HCEC 1CT (cell line): ENCODE measurements at places on chromosomes 4 and X.

- DNase-seq, result no peak
Measured at GRCh38 chr4:85488416-85488815, 13.5 kb downstream of the ARHGAP24 start.

- no peak for DNase-seq
Measured at GRCh38 chrX:139209342-139209741, 321.2 kb upstream of the F9 start.

DNA sequence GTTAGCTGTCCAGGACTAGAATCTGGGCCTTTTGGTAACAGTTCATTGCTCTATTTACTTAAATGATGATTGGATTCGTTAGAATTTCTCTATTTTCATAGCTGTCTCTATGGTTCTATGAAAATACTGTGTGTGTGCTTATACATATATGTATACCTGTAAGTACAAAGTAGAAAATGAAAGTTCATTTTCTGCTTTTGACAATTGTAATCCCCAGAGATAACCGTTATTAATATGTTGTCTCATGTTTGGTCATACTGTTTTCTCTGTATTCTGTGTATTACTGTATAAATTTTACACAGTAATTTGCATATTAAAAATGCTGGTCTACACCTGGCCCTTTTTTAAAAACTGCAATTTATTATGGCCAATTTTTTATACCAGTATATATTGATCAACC lies 55.4 kb downstream of the CLCN3 start:
- DNase-seq, result no peak

DNA sequence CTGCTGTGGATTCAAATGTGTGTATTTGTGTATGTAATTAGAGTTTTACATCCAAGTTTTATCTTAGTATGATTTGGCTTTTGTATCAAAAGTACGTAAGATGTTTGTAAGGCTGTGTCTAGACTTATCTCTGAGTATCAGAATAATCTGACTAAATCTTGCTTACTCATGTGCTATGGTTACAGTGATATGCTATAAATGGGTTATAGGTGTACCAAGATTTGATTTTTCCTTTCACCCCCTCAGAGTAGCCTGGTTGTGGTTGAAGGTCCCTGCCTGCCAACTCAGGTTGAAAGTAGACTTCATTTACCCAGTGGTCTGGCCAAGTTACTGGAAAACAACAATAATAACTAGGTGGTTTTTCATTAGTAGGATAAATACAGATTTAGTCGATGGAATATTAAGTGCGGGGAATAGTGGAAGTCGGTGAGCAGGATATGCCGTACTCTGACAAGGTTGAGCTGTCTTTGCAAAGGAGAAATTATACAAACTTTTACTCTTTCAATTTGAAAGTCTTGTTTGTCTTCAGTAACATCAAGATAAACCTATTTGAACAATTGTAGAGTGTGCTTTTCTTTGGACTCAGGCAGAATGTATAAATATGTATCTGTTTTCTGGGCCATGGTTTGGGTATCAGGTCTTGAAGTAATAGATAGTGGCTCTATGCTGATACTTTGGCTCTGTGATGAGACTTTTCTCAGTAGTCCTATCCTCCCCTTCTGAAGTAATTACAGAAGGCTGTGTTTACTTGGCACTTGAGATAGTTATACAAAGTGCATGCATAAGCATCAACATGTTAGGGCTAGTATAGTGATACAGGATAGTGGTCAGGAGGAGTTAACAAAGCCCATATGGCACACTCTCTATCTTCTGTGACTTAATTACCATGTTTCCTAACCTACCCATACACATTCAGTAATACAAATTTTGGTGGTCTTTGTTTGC lies 23.7 kb downstream of the BMP2K start:
- DNase-seq, result no peak

DNA sequence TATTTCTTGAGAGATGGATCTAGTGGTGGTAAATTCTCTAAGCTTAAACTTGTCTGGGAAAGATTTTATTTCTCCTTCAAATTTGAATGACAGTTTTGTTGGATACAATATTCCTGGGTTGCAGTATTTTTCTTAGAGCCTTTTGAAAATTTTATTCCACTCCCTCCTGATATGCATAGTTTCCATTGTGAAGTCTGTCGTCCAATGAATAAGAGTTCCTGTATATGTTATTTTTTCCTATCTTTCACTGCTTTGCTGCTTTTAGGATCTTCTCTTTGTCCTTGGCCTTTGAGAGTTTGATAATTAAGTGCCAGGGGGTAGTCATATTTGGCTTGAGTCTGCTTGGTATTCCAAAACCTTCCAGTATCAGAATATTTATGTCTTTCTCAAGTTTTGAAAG lies 1156.4 kb upstream of the AGA start:
- DNase-seq, result no peak

- no peak for DNase-seq
Measured at GRCh38 chrX:27996132-27996531, 14.9 kb upstream of the DCAF8L1 start.

GRCh38 chr4:48297256-48297846 lies 27.7 kb upstream of the TEC start:
- no peak for DNase-seq

GRCh38 chr4:88965053-88965452 lies 91.9 kb downstream of the FAM13A start:
- DNase-seq, result no peak

DNA sequence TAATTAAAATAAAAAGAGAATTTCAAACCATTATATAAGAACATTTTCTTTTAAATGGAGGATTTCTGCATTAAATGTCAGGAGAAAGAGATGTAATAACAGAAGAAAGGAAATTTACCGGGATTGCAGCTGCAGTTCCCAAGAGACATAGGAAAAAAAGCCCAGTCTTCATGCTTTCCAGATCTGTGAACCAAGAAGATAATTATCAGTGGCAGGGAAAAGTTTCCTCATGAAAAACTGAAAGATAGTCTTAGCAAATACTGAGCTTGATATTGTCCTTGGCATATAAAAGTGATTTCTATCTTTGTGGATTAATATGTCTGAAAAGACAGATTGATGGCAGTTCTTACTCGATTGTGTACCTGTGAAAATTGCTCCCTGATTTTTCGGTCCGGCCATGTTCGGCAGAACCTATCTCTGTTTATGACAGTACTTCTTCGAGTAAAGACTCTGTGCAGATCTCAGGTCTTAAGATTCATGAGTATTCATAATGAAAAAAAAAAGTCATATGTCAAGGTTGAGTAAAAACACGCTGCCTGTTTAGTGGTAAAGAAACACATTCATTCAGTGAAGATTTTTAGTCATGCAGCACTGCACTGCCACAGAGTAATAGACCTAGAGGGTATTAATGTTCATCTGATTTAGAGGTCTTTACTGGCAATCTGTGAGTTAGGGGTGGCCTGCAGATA lies 29.6 kb downstream of the SPARCL1 start:
- DNase-seq, result no peak

GRCh38 chrX:37757082-37757481 lies 22.8 kb upstream of the CYBB start:
- no peak for DNase-seq

- DNase-seq, result no peak
Measured at GRCh38 chrX:6718766-6719165, 183.8 kb upstream of the VCX3A start.

- DNase-seq, result no peak
Measured at GRCh38 chr4:10509733-10510132, 52.5 kb upstream of the ZNF518B start.

DNA sequence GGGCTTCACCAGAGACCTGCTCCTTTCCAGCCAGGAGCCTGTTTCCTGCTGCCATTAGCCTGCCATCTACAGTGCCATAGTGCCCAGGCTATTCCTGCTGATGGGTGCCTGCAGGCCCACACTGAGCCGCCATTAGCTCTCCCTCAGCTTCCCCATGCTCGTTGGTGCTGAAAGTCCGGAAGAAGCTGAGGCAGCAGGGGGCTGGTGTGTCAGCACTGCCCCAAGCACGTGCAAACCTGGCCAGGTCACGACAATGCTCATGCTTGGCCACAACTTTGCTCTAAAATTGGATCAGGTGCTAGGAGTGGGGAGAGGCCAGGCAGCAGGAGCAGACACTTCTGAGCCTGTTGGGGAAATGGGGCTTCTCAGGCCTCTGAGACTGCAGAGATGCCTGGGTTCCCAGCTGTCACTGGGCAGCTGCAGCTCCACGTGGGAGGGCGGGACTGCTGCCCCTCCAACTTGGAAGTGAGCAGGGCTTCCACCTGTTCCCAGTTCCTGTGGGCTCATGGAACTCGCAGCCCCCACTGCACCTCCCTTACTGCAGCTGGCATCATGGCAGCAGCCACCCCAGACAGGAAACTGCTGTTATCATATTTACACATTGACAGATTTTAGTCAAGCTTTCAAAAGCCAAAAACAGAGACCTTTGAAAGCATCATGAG lies 913.9 kb downstream of the FSTL5 start:
- no peak for DNase-seq

- no peak for DNase-seq
Measured at GRCh38 chrX:6738518-6739470, 203.9 kb upstream of the VCX3A start.

DNA sequence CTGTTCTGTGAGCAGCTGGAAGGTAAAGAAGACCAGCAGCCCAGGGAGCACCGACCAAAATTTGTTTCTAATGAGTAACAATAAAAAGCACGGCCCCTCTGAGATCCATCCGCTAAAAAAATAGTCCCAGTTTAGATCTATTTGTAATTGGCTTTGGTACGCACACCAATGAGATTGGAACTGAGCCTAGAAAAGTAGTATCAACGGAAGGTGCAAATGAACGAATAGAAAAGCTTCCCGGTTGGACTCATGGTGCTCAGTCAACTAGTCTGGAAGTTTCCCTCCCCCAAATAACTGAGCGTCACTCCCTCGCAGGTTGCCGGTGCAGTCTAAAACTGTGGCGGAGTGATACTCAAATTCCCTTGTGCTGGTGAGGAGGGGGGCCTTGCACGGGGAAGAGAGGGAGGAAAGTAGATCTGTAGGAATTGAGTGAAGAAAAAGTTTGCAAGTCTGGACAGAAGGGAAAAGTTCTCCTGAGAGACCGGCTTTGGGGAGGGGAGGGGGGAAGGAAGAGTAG lies at the start of gene COL4A5:
TSS of gene COL4A5 (plus strand) at position 413 of the 517 bp plus-strand sequence. CDS start 288 bp downstream, outside the sequence.
- peak; percentile 90 for DNase-seq

GRCh38 chr4:33930497-33930896 lies 2313.8 kb downstream of the ARAP2 start:
- DNase-seq, result peak; percentile 13

DNA sequence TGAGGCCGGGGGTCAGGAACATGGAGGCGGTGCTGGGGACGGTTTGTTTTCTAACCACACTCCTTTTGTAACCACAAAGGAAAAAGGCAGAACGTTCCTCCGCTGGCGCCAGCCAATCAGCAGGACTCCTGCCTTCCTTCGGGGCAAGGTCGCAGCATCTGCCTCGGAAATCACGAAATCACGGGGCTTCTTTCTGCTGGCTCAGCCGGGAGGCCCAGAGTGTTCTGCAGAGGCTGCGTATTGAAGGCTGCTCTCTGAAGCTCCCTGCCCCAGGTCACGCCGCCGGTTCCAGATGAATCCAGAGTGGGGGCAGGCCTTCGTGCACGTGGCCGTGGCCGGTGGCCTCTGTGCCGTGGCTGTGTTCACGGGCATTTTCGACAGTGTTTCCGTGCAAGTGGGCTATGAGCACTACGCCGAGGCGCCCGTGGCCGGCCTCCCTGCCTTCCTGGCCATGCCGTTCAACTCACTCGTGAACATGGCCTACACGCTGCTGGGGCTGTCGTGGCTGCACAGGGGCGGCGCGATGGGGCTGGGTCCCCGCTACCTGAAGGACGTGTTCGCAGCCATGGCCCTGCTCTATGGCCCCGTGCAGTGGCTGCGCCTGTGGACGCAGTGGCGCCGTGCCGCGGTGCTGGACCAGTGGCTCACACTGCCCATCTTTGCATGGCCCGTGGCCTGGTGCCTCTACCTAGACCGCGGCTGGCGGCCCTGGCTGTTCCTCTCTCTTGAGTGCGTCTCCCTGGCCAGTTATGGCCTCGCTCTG lies 9.4 kb downstream of the TMEM187 start:
- no peak for DNase-seq

DNA sequence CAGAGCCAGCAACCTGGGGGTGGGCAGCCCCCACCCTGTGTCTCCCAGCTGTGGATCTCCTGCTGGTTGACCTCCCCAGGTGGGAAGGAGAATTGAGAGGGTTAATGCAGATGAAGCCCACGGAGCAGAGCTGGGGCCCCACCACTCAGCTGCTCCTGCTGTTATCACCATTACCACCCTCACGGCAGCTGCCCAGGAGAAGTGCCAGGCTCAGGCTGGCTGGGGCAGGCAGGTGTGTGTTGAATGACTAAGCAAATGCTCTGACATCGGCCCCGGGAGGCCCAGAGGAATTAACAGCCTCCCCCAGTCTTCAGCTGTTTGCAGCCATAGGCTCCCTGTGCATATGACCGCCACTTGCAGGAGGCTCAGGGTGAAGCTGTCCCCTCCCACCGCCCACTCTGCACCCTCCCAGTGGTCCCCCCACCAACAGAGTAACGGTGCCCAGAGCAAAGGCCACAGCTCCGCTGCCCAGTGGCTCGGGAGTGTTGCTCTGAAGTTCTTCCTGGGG lies 133.8 kb downstream of the CPZ start:
- DNase-seq, result no peak

- DNase-seq, result peak; percentile 90
Measured at GRCh38 chr4:13984991-13985800, 357.7 kb upstream of the BOD1L1 start.

DNA sequence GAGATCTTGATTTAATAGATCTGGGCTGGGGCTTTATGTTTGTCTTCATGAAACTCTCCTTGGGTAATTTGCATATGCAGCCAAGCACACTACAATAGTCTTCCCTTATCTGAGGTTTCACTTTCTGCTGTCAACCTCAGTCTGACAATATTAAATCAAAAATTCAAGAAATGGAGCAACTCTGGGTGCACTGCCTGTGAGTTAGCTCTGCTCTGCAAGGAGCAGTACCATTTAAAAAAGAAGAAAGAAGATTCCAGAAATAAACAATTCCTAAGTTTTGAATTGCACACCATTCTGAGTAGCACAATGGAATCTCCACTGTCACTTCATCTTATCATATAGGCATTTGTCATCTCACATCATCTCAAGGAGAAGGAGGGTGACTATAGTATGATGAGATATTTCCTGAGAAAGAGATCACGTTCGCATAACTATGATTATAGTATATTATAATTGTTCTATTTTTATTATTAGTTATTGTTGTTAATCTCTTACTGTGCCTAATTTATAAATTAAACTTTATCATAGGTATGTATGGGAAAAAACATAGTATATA lies 9.4 kb downstream of the FNIP2 start:
- DNase-seq, result no peak
